ENCODE measurements at places on chromosomes 4 and X. TPM values are rescaled to one million over a fixed set of nuclear protein-coding genes. Genes with fewer than 3 reads are reported as not detected.

DNA sequence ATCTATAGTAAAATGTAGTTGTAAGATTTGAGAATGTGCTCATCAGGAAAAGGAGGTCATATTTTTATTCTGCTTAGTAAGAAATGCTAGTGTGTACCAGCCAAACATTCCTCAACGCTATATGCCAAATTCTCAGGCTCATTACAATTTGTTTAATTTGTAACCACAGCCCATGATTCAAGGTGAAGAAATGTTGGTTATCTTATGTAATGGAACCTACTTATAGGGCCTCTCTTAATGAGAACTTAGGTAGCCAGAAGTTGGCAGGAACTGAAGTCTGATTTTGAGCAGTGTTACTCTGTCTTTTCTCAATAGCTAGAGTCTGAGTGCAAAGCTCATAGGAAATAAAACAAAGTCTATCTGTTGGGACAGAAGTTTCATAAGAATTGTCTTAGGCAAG is 595.0 kb downstream of the GLUD2 start:
- no peak for DNase-seq

The KLHL4 gene
- polyA plus RNA-seq = 5.7 TPM

DNA sequence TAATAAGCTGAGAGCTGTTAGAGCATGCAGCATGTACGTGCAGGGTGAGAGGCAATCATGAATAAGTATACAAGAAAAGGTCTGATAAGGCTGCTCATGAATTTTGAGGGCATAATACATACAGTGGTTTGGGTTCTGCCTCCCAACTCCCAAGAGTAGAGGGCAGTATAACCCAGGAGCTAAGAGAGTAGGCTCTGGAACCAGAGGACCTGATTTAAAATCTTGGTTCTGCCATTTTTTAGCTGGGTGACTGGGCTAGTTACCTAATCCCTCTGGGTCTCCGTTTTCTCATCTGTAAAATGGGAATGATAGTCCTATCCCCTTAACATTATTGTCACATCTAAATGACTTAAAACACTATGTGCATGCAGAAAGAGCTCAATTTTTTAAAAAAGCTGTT is 85.3 kb downstream of the LNX1 start:
- DNase-seq = no peak

DNA sequence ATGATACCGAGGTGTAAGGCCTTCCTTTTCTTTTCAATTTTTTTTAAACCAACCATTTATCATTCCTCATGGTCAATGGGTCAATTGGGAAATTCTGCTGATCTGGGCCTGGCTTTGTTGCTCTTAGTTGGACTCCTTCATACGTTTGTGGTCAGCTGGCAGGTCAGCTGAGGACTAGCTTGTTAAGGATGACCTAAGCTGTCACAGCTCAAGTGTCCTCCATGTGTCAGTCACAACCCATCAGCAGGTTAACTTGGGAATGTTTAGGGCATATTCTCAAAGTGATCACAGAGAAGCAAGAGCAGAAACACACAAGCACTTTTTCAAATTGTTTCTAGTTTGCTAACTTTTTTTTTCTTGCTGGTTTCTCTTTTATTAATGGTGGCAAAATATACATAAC is 117.4 kb upstream of the MAB21L2 start:
- DNase-seq = no peak

- DNase-seq = peak; percentile 14
Measured at GRCh38 chr4:20474119-20474518, 222.4 kb downstream of the SLIT2 start.

The ASB9 gene
- 12.3 TPM for polyA plus RNA-seq

GRCh38 chr4:41475402-41475801 is 62.6 kb upstream of the LIMCH1 start:
- no peak for DNase-seq

DNA sequence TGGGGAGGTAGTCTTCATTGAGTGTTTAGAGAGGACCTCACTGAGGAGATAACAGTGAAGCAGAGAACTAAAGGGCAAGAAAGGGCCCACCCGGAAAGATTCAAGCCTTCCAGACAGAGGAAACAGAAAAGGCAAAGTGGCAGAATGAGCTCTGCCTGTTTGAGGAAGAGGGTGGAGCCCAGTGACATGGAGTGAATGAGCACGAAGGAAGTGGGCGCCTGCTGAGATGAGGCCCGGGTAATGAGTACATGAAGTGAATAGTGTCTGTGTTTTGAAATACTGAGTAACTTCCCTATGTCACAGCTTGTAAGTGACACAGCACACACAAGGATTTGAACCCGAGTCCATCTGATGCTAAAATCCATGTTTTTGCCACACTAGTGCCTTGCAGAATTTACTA is 32.5 kb upstream of the TLR2 start:
- DNase-seq = no peak

- no peak for DNase-seq
Measured at GRCh38 chr4:36214735-36215485, 29.4 kb downstream of the ARAP2 start.

GRCh38 chr4:152965611-152966010 is 29.5 kb downstream of the FHDC1 start:
- DNase-seq = no peak

DNA sequence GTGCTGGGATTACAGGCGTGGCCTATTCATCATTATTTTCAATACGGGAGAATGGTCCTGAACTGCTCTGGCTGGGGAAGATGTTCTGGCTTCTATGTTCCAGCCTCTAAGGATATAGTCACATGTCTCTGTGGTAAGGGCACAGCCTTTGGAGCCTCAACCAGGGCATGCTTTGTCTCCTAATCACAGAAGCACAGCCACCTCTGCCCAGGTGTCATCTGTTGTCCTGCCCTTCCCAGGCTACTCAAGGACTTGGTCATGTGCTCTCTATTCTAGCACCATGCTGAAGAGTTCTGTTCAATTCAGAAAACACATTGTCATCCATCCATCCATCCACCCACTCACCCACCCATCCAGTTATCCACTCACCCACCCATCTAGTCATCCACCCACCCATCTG is 29.5 kb downstream of the ASMTL start:
- DNase-seq = no peak

DNA sequence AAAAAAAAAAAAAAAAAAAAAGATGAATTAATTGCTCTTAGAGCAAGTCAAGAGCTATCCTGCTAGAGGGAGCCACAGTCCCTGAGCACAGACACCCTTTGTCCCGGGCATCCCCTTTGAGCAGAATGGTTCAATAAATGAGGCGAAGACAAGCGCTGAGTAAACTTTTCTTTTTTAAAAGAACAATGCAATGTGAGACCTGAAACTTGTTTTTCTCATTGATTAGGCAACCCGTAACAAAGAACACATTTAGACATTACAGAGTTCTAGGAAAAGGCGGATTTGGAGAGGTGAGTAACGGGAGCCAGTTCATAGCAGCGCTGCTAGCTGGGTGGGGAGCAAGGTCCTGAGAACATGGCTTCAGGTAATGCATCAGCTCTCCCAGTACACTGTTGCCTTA is 46.1 kb downstream of the GRK4 start:
- no peak for DNase-seq

- no peak for DNase-seq
Measured at GRCh38 chrX:67546496-67547423, 2.9 kb downstream of the AR start.

- no peak for DNase-seq
Measured at GRCh38 chr4:159555873-159556272, 453.0 kb downstream of the RAPGEF2 start.

DNA sequence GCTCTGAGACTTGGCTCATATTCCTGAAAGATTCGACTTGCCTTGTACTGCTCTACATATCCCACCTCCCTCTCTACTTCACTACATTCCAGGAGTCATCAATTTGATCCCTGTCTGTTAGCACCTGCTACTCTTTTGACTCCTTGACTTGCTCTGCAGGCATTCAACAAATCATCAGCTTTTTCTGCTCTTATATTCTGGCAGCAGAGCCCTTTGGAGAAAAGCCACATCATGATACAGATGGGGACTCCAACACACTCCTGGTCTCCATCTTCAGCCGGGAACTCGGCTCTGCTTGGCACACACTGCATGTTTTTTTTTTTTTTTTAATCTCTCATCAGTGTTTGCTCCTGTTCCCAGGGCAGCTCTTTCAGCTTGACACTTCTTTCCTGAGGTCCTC is 293.2 kb upstream of the LCORL start:
- DNase-seq = no peak

- no peak for DNase-seq
Measured at GRCh38 chr4:43339435-43339834, 446.9 kb downstream of the GRXCR1 start.

- DNase-seq = no peak
Measured at GRCh38 chr4:182901337-182901736, 15.8 kb downstream of the DCTD start.

The USP17L29 gene
- polyA plus RNA-seq = not detected

GRCh38 chrX:111483881-111484280 is 27.6 kb upstream of the SERTM2 start:
- DNase-seq = no peak

The RBM46 gene
- polyA plus RNA-seq = not detected

The LEF1 gene
- 54.1 TPM for polyA plus RNA-seq

DNA sequence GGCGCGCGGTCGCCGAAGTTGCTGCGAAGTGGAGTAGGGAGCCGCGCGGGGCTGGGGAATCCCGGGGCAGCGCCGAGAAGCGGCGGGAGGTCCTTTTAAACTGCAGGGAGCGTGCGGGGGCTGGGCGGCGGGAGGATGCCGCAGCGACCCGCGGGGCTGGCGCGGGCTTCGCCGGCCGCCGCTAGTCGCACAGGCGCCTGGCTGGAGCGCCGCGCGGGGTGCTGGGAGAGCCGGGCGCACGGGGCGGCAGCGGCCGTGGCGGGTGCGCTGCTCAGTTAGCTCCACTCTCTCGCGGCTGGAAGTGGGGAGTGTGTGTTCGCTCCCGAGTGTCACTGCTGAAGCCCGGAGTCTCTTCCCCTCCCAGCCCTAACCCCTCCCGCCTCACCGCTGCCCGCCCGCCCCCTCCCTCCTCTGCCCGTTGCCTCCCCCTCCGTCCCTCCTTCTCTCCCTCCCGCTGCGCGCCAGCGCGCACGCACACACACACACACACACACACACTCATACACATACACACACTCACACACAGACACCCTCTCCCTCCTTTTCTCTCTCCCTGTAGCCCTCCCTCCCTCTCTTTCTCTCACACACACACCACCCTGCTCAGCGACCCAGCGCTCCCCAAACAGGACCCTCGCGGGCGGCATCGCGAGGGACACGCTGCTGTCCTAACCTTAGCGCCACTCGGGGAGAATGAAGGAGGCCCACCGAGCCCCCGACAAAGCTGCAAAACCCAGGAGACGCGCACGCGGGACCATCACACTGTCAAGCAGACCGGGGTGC is at the start of gene NDNF:
TSS of gene NDNF (minus strand) at position 312 of the 780 bp plus-strand sequence. CDS start 26,698 bp downstream, outside the sequence.
- DNase-seq = peak; percentile 92

The G3BP2 gene
- polyA plus RNA-seq = 127 TPM

DNA sequence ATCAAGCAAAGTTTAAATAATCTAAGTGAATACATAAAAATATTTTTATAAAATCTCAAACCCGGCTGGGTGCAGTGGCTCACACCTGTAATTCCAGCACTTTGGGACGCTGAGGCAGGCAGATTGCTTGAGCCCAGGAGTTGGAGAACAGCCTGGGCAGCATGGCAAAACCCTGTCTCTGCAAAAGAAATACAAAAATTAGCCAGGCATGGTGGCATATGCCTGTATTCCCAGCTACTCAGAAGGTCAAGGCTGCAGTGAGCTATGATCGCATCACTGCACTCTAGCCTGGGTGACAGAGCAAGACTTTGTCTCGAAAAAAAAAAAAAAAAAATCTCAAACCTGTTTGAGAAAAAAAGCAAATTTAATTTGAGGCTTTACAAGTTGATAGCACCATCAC is 96.9 kb upstream of the GPR34 start:
- no peak for DNase-seq

DNA sequence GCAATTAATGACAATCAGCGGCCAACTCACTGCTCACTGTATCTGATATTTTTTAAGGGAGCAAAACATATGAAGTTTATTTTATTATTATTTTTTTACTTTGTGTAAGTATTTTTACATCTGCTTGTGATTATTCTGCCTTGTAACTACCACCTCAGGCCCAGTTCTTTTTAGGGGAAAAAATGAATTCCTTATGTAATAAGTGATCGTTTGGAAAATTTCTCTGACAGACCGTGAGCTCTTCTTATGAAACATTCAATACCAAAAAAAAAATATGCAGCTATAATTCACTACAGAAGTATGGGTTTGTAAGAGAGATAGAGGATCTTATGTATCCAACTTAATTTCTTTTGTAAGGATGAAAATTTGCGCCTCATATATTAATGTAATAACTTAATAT is 33.5 kb upstream of the STOX2 start:
- DNase-seq = no peak

DNA sequence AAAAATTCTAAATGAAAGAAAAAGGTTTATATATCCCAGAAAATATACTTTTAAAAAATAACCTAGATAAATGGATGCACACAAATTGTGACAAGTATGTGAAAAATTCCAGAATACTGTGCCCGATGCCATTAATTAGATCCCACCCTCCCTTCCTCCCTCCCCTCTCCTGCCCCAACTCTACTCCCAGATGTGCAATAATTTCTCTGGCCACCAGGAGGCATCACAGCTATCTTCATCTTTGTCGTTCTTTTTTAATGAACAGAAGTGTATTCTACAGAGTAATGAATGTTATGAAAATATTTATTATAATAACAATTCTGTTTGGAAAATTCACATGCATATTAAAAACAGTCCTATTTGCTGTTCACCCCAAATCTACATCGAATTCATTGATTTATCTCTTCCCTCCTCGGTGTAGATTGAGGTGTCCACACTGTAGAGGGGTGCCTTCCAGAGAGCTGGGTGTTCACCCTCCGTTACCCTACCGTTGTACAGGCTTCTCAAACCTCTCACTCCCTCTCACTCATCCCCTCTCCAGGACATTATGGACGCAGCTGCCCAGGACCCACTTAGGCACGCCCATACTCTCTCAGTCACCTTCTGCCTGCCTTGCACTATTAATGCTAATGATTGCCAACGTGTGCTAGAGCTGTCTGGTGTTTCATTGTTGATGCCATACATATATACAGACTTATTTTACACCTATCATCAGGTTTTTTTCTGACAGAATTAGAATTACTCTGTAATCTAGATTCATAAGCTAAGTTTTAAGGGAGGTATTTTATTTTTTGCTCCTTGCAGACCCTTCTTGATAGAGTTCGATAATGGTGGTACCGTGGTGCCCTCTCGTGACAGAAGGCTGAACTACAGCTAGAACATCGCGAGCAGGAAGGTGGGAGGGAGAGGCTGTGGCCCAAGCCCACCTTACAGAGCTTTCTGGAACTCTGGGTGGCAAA is 14.1 kb downstream of the RAB40AL start:
- DNase-seq = no peak

The SPANXN4 gene
- polyA plus RNA-seq = not detected

- no peak for DNase-seq
Measured at GRCh38 chr4:48112017-48112667, 21.9 kb downstream of the TXK start.
